ENCODE measurements at places on chromosomes 2 and 18.

GRCh38 chr18:21955757-21956652 lies 213.4 kb upstream of the GATA6 start:
- no peak for DNase-seq

- no peak for DNase-seq
Observed at GRCh38 chr2:241110089-241110606, 8.1 kb upstream of the MTERF4 start.

- DNase-seq: no peak
Observed at GRCh38 chr18:14174706-14175085, 42.5 kb upstream of the ZNF519 start.

GRCh38 chr18:54150226-54150625 lies 74.2 kb downstream of the MBD2 start:
- DNase-seq: no peak

DNA sequence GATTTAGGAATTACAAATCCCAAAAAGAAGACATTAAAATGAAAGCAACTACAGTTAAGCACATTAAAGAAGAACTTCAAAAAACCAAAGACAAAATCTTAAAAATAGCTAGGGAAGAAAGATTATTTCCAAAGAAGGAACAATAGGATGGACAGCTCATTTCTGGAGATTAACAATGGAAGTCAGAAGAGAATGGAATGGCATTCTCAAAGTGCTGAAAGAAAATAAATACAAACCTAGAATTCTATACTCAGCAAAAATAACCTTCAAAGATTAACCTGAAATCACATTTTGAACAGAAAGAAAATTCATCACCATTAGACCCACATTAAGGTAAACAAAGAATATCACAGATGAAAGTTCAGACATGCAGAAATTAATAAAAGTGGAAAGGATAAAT lies 229.2 kb downstream of the HDAC4 start:
- DNase-seq: no peak

DNA sequence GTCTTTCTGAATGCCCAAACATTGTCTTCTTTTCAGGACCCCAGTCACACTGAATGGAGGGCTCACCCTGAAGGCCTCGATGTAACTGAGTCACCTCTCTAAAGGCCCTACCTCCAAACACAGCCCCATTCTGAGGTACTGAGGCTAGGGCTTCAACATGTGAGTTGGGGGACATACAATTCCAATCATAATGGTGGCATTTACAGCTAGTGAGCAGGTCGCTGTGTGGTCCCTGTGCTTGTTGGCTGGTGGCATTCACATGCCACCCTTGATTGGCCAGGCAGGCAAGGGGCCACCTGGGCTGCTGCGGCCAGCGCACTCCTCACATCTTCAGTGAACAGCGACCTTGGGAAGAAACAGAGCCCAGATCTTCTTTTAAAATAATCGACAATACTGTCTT lies 30.7 kb downstream of the AMER3 start:
- DNase-seq: no peak

DNA sequence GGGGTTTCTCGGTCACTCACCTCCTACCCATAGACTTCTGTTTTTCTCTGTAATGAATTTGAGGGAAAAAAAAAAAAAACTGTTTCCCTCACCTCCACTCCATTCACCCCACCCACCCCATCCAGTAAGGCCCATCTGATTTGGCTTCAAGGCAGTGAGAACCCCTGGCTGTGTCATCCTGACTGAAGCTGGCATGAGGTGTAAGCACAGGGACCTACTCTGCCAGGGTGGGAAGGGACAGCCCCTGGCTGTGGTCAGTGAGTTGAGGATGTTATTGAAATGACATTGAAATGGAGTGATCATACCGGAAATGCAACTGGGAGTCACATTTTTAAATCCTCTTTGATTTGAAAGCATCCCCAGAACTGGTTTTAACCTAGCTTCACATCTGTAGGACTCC lies 19.1 kb upstream of the BCL2L11 start:
- DNase-seq: no peak

DNA sequence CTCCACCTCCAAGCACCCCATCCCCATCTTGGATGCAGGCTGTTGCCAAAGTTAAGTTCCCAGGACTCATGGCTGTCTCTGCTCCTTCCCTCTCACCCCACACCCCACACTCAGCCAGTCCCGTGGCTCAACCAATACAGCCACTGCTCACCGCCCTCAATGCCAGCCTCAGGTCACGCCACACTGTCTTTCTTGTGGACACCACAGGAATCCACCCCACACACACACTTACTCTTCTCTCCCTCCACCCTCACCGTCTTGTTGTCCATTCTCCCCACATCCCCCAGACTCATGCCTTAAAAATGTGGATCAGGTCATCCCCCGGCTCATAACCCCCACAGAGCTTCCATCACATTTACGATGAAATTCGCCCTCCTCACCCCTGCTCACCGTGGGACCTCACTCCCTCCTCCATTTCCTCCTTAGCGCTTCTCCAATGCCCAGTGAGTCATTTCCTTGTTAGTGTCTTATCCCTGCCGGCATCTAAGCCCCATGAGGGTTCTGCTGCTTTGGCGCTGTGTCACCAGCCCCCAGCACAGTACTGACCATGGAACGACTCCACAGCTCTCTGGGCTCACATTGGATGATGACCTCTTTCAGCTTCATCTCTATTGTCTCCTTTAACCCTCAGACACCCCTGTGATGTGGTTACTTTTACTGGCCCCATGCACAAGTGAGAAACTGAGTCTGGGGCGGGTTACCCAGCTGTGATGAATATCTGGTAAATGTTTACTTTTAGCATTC lies 13.8 kb downstream of the MLPH start:
- no peak for DNase-seq

DNA sequence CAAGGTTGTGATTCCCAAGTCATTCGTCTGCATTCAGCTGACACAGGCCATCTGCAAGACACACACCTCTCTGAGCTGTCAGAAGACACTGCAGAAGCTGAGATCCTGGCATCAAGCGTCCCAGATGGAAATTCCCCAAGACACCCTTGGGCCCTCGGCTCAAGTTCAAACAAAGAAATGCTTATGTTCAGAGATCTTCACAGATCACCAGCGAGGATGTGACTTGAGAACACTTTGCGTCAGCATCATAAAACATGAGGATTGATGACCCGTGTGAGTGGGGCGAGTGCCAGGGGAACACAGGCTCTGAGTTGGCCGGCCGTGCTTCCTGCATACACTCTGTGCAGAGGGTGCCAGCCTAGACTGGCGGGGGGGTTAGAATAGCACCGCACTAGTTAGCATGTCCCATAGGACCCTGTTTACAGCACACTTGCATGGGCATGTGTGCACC lies 36.8 kb downstream of the KCNIP3 start:
- no peak for DNase-seq

GRCh38 chr2:48369971-48370370 lies 160.0 kb upstream of the STON1 start:
- DNase-seq: no peak

DNA sequence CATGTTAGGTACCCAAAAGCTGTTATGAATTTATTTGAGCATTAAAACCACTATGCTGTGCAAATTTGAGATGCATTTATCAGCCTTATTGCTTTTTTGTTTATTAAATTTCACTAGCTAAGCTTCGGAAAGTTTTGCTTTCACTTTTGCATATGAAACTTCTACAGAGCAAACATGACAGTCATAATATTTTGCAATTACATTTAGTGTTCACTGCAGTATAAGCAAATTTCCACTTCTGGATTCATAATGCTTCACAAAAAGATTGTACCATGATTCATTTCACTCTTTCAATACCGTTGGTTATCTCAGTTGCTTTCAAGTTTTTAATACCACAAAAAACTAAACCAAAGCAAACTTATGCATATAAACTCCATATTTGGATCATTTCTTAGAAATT lies 228.7 kb upstream of the SLC8A1 start:
- no peak for DNase-seq

- DNase-seq: no peak
Observed at GRCh38 chr2:199329031-199329430, 128.7 kb downstream of the SATB2 start.

GRCh38 chr18:11899063-11899462 lies 9.1 kb downstream of the MPPE1 start:
- peak; percentile 46 for DNase-seq

DNA sequence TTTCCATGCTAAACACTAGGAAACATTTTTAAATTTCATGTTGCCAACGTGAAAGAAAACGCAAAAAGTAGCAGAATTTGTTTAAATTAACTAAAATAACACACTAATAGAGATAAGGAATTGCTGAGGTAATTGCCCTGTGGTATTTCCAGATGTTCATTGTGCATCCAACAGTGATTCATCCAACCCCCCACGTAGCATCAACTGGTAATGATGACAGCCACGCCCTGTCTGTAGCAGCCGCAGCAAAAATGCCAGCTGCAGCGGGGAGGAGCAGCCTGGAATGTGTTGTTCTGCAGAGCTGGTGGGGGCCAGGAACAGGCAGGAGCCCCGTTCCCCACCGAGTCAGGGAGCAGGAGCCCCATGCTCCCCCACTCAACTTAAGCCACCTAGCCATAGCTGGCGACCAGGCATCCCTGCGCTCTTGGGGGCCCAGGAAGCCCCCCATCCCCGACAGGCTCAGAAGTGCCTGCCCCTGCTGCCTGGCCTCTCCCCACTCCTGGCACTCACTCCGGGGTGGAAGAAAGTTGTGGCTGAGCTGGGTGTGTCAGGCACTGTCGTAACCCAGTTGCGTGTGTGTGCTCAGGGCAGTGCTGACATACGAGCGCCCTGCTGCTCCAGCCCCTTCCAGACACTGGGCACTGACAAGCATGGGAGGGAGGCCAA lies 695.1 kb upstream of the ACVR2A start:
- DNase-seq: no peak

GRCh38 chr2:11166476-11166875 lies 11.2 kb downstream of the SLC66A3 start:
- no peak for DNase-seq

DNA sequence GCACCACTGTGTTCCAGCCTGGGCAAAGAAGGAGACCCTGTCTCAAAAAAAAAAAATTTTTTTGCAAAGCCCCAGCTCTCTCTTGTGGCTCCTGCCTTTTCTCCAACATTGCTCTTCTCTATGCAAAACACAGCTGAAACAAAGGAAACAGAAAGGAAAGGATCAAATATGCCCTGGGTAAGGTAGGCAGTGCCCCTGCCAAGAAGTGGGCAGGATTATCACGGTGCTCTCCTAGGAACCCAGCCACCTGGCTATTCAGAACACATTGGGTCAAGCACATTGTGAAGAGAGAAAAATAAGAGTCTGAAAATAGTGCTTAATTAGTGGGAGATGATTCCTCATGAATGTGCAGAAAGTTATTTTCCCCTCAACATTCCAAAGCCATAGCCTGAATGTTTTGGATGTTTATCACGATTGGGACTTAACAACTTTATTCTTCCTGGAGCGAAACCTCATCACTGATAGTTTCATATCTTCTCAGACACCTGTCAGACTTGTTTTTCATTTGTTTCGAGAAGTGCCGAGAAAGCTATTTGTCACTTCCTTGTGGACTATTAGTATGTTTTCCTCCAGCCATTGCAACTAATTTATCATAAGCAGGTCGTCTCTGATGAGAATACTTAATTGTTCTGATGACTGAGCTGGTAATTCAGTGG lies 42.7 kb upstream of the RPL31 start:
- DNase-seq: no peak

DNA sequence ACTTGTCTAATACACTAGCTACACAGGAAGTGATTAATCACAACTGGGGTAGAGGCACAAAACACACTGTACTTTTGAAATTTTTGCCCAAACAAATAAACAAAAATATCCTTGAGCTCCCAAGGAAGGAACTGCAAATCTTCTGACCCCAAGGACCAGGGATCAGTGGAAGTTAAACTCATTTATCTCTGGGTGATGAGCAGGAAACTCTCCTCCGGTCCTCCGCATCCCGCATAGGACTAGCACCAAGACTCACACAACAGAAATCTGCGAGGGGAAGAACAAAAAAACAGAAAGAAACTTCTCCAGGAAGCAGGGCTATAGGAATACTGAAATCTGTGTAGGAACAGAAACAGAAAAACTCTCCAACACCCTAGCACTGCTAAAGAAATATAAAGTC lies 650.3 kb downstream of the DCDC2C start:
- no peak for DNase-seq

DNA sequence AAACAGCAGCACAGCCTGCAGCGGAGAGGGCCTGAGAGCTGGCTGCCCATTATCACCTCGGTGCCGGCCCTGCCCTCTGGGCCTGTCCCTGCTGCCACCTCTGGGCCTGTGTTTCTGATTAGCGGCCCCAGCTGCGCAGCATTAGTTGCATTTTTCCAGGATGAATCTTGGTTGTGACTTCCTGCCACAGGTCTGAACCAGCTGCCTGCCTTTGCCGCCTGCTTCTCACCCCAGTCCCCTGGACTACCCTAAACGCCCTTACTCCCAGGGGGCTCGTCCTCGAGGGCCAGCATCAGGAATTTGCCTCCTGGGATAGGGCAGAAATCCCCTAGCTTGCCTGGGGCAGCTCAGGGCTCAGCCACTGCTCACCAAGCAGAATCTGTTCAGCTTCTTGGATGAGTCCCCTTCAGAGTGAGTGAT lies 342.8 kb downstream of the DYSF start:
- no peak for DNase-seq

- no peak for DNase-seq
Observed at GRCh38 chr2:60442608-60443007, 110.8 kb downstream of the BCL11A start.

DNA sequence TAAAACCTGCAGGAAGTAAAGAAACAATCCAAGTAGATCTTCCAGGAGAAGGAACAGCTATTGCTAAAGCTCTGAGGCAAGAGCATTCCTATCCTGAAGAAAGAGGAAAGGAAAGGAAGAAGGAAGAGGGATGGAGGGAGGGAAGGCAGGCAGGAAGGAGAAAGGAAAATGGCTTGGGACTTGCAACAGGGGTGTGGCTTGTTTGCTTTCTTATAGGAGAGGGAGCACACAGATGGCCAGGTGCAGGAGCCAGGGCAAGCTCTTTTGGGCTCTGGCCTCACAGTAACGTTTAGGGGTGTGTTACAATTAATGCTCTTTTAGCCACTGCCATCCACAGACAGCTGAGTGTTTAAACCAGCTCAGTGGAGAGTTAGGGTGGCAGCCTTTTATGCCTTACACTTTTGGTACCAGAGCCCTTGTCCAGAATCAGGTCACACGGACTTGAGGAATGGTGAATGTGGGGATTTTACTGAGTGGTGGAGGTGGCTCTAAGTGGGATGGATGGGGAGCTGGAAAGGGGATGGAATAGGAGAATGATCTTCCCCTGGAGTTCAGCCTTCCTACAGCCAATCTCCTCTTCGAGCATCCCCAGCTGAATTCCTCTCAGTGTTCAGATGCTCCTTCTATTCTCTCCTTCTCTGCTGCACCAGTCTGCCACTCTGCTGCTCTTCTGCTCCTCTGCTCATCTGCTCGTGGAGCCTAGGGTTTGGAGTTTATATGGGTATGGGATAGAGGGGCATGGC lies 108.7 kb upstream of the SLC39A10 start:
- DNase-seq: no peak

Measured in GF-D8 (cell line).